ENCODE measurements at places on chromosomes 11 and 22.

GRCh38 chr22:23152238-23153114 is 7.2 kb downstream of the RAB36 start:
- no peak for DNase-seq

DNA sequence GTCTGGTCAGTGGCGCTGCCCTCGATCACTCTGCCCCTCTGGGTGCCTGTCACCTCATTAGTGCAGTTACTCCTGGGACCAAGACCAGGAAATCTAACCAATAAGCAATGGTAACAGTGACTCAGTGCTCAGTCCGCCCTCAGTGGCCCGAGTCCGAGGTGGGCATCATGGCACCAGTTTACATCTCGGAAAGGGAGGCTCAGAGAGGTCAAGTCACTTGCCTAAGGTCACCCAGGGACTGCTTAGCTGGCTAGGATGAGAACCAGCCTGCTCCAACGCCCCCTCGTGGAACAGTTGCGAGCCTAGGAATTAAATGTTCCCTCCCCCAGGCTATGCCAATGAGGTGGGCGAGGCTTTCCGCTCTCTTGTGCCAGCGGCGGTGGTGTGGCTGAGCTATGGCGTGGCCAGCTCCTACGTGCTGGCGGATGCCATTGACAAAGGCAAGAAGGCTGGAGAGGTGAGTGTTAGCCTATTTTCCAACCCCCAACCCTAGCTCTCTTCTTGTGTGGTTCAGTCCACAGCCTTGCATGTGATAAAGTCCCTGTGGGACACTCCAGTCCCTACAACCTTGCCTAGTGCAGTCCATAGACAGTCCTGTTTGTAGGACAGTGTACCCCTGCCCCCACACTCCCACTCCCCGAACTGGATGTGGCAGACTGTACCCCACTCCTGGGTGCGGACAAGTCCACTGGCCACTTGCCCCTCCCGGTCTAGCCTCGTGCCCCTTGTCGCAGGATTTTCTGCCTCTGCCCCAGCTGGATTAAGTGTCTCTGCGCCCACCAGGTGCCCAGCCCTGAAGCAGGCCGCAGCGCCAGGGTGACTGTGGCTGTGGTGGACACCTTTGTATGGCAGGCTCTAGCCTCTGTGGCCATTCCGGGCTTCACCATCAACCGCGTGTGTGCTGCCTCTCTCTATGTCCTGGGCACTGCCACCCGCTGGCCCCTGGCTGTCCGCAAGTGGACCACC is 1.1 kb downstream of the MTFP1 start:
- peak; percentile 91 for DNase-seq

- DNase-seq, result no peak
Measured at GRCh38 chr11:104637662-104638170, 260.5 kb downstream of the CASP12 start.

DNA sequence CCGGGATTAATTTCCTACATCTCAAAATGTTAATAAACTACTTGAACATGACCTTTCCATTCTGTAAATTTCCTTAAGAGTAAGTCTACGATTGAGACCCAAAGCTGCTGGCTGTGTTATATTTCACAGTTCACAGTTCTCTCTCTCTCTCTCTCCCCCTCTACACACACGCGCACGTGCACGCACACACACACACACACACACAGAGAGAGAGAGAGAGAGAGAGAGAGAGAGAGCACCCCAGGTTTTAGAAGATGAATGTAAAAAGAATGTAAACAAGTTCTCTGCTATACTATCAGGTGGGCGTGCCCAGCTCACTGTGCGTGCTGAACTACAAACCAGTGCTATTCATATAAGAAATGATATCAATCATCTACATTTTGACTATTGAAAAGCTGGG is 3.3 kb downstream of the BDNF start:
- no peak for DNase-seq

GRCh38 chr11:11230087-11230486 is 123.0 kb downstream of the CSNK2A3 start:
- DNase-seq, result no peak

DNA sequence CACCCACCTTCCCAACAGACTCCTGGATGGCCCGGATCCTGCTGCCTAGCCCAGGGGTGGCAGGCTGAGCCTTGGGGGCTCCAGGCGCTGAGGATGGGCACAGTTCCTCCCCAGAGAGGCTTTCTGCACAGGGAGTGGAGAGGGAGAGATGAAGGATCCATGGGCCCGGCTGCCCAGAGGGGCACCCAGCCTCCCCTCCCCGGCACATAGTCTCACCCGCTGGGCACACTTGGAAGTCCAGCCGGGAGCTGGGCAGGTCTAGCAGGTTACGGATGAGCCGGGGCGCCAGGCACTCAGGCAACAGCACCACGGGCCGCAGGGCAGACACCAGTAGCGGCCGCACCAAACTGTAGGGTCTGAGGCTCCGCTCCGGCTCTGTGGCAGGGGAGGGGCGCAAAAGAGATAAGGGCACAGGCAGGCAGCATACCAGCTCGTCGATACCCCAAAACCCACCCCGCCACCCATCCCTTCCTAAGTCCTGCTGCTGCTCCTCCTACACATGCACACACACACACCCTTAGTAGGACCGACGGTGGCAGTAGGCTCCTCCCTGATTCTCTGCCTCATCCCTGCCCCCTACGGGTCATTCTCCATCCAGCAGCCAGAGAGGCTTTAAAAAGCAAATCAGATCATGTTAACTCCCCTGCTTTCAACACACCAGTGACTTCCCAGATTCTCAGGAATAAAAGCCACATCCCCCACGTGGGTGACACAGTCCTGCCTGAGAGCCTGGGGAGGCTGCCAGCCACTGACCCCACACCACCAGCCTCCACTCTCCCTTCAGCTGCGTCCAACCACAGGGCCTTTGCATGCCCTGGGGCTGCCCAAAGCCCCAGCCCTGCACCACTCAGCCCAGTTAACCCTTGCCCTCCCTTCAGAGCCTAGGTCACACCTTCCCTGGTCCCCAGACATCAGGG is 6.5 kb upstream of the MFNG start:
- DNase-seq, result peak; percentile 72

- DNase-seq, result no peak
Measured at GRCh38 chr11:76794371-76795289, 11.5 kb downstream of the TSKU start.

- no peak for DNase-seq
Measured at GRCh38 chr11:133064152-133064877, 468.0 kb downstream of the OPCML start.

GRCh38 chr11:27233654-27234042 is 129.4 kb downstream of the CCDC34 start:
- DNase-seq, result no peak

DNA sequence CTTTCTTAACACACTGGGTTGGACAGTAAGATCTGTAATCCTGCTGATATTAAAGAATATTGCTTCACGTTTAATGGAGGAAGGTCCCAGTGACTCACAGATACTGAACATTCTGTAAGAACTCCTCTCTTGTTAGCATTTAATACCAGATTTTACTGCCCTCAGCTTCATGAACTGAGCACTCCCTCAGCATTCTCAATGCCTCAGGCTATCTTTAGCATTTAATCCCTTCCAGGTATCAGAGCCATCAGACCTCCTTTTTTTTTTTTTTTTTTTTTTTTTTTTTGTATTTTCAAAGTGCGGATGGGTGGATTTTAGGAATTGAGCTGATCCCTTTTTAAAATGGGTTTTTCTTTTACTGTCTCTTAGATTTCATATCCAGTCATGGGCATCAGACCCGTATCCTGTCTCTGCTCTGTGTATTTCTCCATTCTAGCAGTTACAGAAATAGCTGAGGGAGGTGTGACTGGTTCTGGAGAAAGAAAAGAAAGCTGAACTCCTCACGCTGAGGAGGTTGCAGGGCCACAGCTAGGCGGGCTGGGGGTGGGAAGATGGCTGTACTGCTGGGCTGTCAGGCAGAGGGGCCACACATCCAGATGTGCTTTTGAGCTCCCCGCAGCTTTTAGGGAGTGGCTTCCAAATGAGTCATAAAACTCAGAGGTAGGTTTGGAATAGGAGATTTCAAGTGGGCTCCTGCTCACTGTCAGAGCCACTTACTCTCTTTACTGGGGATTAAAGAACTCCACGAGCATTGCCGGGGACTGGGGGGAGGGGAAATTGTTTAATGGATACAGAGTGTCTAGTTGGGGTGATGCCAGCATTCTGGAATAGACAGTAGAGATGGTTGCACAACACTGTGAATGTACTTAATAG is 97.0 kb downstream of the SYT9 start:
- DNase-seq, result no peak

- DNase-seq, result no peak
Measured at GRCh38 chr11:79078999-79079398, 361.8 kb downstream of the TENM4 start.

DNA sequence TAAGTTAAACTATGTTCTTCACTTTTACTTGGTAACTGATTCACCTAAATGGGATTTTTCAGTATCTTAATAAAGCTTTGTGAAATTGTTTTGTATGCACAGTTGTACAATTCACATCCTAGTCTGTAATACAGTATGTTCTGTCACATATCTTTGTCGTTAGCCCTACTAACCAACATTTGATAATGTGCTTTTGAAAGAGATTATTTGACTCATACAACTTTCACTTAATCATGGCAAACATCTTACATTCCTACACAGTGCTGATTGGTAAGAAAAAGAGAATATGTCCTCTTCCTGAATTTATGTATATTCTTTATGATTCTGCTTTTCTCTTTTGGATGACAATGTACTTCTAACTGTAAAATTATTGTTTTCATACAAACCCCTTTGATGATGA is 234.5 kb downstream of the METTL15 start:
- DNase-seq, result no peak

DNA sequence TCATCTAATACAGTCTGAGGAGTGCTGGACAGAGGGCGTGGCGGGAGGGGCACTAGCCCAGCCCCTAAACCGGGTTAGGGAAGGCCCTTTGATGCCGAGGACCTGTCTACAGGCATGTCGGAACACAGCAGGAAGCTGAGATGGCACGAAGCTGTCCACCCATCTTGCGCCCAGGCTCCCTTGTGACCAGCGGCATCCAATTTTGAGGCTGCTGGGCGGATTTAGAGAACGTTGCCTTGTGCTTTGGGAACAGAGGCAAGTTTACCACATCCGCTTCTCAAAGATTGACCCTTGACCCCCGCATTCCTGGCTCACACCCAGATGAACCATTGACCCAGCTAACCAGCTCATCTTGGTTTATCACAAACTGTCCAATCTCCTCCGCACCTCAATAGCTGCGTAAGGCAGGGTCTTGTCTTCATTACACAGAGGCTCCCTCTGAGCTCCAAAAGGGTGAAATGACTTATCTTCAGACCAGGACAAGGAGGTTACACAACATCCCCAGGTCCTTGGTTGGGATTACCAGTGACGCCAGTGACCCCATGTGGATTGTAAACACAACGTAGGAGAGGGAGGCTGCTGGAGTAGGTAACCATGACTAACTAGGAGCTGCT is 4.5 kb downstream of the FAM83F start:
- DNase-seq, result no peak

- DNase-seq, result peak; percentile 43
Measured at GRCh38 chr11:65891219-65892136, 1.0 kb downstream of the CCDC85B start.

GRCh38 chr11:3781423-3781822 is 15.9 kb downstream of the NUP98 start:
- no peak for DNase-seq

- DNase-seq, result no peak
Measured at GRCh38 chr11:69941546-69942332, 122.5 kb upstream of the FGF3 start.

DNA sequence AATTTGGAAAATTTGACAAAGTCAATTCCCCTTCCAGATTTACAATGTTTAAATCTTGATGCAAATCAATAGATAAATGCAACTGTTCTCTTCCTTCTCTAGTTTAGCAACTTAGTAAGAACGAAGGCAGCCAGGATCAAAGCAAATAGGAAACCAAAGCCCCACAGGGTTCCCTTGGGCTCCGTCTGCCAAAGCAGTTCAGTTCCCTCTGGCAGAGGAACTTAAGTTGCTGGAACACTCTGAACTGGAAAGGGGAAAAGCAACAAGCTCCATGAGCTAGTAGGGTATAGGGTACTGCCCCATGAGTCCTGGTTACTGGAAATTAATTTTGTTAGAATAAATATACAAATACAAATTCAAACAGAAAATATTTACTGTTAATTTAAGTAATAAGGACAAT is 91.3 kb downstream of the RELT start:
- no peak for DNase-seq

DNA sequence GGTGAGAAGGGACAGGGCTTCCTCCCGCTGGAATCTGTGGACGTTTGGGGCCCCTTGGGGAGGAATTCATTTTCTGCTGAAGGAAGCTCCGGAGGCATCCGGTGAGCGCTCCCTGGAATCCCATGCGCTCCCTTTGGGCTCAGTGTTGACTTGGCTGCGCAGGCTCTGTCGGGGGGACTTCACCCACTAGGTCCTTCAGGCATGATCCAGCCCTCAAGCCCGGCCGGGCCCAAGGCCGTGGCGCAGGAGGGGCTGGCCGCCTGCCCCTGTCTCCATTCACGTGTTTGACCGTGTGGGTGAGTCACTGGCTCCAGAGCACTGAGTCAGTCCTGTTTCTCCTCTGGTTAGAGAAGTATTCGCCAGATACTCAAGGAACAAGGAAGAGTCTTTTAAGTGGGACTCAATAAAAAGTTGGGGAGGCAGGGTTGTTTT is 1.4 kb downstream of the CTTN start:
- no peak for DNase-seq

GRCh38 chr22:42876041-42876440 is 19.0 kb upstream of the ARFGAP3 start:
- no peak for DNase-seq

DNA sequence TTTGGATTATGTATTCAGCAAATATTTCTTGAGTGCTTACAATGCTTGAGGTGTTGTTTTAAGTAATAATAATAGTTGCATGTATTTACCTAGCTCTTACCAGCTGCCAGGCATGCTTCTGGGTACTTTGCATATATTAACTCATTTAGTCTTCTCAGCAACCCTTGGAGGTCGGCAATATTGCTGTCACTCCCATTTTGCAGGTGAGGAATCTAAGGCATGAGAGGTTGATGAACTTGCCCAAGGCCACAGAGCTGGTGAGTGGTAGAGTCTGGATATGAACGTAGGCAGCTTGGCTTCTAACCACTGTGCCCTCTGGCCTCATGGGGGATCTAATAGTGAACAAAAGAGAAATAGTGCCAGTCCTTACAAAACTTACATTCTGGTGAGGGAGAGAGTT is 92.9 kb downstream of the PARVA start:
- no peak for DNase-seq

Data from CD4-positive, alpha-beta T cell treated with Interleukin-21 for 1 hour (primary cell).